ENCODE measurements at places on chromosomes 5 and 9. TPM values are rescaled to one million over a fixed set of nuclear protein-coding genes. Genes with fewer than 3 reads are reported as not detected.

Gene TCERG1
- 103 TPM for total RNA-seq

Gene TAS2R1
- total RNA-seq = 0.85 TPM

Gene TGFBI
- total RNA-seq = 6.8 TPM

Gene NUTM2F
- not detected for total RNA-seq

Gene C5orf58
- total RNA-seq = not detected

Gene CNTNAP3
- total RNA-seq = 26.3 TPM

Gene ERAP2
- 2.1 TPM for total RNA-seq

Gene C5orf52
- not detected for total RNA-seq

Gene CSF1R
- 40.8 TPM for total RNA-seq

Gene PPP2R2B
- total RNA-seq = 176 TPM

Gene BNC2
- 4.7 TPM for total RNA-seq

Gene SLC44A1
- 253 TPM for total RNA-seq

Gene PCDHA1
- total RNA-seq = 1.8 TPM

Gene PCDHGB7
- total RNA-seq = 15.6 TPM

Gene SV2C
- total RNA-seq = 14.2 TPM

Gene CDKN2B-AS1
- 2.8 TPM for total RNA-seq

Gene SPATA31D4
- not detected for total RNA-seq

Gene DBH
- 1.9 TPM for total RNA-seq

Gene F2R
- 4.7 TPM for total RNA-seq

All from dorsolateral prefrontal cortex (tissue), 122 donors.